ENCODE measurements at places on chromosomes 7 and 10.

GRCh38 chr7:73341877-73342276 lies 13.9 kb downstream of the FKBP6 start:
- DNase-seq: no peak

GRCh38 chr10:129417870-129418269 lies 49.2 kb upstream of the MGMT start:
- DNase-seq: no peak

GRCh38 chr7:21377545-21377944 lies 50.3 kb upstream of the SP4 start:
- DNase-seq: no peak

DNA sequence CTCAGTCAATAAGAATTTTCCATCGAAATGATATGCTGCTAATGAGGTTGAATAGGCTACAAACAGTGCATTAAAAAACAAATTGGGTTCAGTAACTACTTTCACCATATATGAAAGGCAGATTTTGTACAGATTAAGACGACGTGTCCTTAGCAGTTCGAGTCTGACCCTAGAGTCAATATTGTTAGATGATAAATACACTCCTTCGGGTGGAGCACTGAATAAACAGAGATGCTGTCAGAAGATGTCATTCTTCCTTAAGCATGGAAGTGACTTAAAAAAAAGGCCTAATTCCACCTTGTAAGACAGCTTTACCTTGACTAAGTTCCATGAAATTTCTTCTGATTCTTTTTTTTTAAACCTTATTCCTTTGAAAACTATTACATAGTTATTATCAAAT lies 5.8 kb upstream of the AGR2 start:
- no peak for DNase-seq

DNA sequence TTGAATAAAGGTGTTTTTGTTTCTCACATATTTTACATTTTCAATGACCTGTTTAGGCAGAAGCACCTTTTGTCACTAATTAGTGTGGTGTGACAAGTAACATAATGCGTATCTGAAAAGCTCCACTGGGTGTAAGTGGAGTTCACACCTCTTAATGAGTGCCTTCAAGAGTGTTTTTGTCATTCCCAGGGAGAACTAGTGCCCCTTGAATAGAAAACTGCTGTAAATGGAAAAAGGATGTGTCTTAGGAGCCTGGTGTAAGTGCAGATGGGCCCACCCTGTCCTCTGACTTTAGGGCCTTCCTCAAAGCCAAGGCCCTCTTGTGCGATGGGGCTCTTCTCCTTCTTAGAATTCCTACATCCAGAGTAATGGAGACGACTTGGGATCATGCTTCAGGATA lies 170.0 kb downstream of the MGMT start:
- DNase-seq: no peak

DNA sequence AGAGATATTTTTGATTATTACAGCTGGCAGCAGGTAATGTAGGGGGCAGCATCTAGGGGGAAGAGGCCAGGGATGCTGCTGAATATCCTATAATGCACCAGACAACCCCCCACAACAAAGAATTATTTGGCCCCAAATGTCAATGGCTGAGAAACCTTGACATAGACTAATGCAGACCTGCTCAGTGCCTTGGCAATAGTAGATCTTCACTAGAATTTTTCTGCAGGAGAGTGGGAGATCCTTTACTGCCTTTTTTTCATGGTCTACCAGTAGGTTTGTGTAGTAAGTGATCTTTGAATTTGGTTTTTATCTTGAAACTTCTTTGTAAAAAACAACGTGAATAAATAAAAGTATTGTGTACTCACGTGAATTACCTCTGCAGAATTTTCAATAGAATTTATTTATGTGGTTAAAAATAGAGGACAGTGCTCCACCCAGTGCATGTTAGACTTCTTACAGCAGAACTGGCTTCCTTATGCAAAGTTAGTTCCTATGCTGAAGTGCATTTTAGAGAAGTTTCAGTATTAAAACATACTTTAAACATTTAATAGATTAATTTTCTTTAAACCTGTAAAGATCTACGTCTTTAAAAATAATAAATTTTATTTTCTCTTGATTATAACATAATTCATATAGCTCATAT lies 199.6 kb upstream of the HDAC9 start:
- DNase-seq: no peak

DNA sequence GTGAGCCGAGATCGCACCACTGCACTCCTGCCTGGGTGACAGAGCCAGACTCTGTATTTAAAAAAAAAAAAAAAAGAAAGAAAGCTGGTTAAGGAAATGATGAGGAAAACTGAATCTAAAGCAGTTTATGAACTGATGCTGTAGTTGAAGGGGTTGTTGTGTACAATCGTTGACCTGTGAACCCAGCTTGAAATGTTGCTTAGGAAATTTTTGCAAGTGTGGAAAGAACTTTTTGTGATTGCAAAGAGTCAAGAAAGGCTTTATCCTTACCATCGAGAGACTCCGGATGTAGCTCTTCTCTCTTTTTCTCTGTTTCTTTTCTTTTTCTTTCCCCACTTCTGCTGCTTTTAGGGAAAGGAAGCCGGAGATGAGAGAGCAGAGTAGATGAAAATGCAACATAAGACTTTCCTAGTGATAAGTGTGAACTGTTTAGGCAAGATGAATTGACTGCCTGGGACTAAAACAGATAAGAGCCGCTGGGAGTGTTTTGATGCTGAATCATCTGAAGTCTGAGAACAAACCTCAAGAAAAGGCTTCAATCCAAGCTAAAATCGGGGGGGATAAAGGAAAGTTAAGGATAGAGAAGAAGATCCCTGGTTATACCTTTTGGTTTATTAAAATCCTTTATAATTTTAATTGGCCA lies 69.0 kb downstream of the TAF3 start:
- no peak for DNase-seq

GRCh38 chr10:7572391-7572790 lies 94.4 kb downstream of the ITIH5 start:
- no peak for DNase-seq

- DNase-seq: no peak
Measured at GRCh38 chr7:27374958-27375841, 132.6 kb downstream of the EVX1 start.

- no peak for DNase-seq
Measured at GRCh38 chr7:150968056-150968733, 9.9 kb downstream of the KCNH2 start.

GRCh38 chr10:110462166-110463095 lies 35.3 kb upstream of the DUSP5 start:
- no peak for DNase-seq

- no peak for DNase-seq
Measured at GRCh38 chr10:70910486-70911341, 22.3 kb upstream of the PCBD1 start.

- no peak for DNase-seq
Measured at GRCh38 chr7:135414850-135415439, 95.0 kb downstream of the CNOT4 start.

DNA sequence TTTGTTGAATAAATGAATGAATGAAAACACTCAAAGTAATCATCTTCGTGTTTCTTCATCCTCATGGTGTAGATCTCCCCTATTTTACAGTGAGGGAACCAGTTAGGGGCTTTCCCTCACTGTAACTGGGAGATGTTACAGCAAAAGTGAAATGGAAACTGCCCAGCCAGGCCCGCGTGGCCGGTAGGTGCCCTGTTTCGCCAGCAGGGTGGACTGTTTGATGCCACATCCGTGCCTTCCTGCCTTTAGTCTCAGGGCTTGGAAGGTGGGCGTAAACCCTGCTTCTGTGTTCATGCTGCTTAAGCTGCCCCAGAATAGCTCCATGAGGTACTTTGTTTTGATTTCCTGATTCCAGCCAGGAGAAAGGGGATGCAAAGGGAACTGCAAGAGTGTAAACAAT lies 268.8 kb downstream of the PLXNA4 start:
- no peak for DNase-seq

GRCh38 chr7:114084472-114085312 lies 165.9 kb upstream of the PPP1R3A start:
- no peak for DNase-seq

DNA sequence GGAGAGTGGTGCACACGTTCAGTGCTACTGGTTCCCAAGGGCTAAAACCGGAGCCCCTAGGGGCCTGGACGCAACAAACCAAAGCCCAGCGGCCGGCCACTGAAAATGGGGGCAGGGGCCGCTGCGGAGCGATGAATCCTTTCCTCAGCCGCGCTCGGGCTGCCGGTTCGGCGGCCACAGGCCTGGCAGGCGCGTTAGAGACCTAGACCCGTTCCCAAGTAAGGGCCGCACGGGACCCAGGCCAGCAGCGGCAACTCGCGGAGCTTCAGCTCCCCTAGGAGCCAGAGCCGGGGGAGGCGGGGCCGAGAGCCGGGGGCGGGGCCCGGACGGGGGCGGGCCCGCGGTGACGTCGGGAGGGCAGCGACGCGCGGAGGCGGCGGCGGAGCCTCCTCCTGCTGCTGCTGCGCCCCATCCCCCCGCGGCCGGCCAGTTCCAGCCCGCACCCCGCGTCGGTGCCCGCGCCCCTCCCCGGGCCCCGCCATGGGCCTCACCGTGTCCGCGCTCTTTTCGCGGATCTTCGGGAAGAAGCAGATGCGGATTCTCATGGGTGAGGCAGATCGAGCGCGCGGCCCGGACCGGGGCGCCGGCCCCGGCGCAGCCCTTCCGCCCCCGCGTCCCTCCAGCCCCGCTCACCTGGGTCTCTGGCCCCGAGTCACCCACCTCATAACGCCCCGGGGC lies at the start of gene ARF5:
Gene ARF5, plus strand, starts transcription at position 393 of the 678 bp plus-strand sequence. Its CDS starts 88 bp downstream, at position 481.
- peak; percentile 78 for DNase-seq

DNA sequence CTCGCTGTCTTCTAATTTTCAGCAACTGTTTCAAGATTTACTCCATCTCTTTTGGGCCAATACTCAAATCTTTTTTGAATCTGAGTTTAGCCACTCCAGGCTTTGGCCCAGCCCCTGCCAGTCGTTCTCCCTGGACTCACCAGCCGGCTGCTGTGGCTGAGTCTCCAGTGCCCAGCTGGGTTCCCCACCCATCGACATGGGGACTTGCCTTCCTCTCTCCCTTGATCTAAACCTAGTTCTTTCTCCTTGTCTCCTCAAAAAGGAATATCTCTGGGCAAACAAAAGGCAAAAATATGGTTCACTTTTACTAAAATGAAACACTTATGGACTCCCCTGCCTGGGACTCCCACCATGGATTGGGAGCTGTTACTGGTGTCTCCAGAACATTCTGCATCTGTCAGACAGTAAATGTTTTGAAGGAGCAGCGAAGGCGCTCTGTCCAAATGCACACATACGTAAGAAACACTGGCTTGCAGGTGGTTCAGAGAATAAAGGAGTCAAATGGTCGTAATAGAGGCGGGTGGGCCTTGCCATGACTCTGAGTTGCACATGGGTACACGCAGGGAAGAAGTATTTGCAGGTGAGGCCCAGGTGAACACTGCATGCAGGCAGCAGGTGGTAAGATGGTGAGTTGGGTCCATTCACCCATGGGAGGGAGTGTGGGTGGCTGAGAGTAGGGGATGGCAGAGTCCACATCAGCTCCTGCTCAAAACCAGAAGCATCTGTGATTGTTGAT lies 35.5 kb upstream of the HABP2 start:
- DNase-seq: no peak

- DNase-seq: no peak
Measured at GRCh38 chr10:109821672-109822071, 101.6 kb downstream of the XPNPEP1 start.

DNA sequence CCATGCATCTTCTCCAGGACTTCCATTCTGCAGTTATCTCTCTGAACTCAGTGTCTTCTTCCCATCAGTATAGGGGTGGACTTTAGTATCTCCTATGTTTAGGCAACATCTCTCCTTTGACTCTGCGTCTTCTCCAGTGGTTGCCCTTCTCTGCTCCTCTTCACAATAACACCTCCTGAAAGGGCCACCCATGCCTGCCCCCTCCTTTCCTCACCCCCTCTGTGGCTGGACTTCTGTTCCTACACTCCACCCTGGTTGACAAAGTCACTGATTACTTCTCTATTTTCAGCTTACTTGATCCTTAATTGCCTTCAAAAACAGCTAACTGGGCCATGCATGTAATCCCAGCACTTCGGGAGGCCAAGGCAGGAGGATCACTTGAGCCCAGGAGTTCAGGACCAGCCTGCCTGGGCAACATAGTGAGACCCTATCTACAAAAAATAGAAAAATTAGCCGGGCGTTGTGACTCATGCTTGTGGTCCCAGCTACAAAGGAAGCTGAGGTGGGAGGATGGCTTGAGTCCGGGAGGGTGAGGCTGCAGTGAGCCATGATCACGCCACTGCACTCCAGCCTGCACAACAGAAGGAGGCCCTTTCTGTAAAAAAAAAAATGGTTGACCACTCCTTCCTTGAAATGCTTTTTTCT lies 13.7 kb downstream of the SRGN start:
- DNase-seq: no peak

DNA sequence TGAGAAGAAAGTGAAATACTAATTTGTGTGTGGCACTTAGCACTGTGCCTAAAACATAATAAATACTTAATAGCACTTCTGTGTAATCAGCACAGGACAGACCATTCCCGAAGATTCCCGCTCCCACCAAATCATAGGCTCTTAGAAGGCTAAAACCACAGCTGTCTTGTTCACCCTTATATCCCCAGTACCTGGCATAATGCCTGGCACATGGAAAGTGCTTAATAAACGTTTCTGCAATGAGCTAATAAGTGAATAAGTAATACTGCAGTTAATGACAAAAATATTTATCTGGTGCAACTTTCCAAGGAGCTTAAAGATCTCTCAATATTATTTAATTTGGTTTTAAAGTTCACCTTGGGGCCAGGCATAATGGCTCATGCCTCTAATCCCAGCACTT lies 43.2 kb downstream of the MTURN start:
- no peak for DNase-seq

- DNase-seq: no peak
Measured at GRCh38 chr10:35452171-35452570, 115.9 kb downstream of the CCNY start.

DNA sequence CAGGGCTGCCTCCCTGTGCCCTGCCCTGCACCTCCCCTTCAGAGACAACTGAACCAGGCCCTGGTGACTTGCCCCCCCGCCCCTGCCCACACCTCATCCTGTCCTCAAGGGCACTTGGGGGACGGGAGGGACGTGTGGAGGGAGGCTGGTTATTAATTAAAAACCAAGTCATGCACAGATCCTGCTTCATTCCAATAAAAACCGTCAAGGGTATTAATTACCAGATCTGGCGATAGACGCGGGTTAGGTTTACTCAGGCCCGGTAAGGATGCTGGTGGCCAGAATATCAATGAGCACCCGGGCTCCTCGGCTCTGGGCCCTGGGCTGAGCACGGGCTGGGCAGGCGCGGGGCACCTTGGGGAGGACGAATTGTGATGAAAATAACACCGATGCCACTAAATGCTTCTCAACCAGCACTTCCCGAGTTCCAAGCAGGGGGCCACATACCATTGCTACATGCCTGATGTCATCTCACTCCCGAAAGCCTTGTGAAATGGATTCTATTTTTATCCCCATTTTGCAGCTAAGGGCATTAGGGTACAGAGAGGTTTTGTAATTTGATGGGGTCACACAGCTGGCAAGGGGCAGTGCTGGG lies 24.5 kb upstream of the GTF2IRD1 start:
- DNase-seq: no peak

- DNase-seq: no peak
Measured at GRCh38 chr7:142328551-142328950, 70.7 kb upstream of the PRSS58 start.
